ENCODE measurements at places on chromosomes 6 and 20.

- DNase-seq, result no peak
These were observed 32.0 kb upstream of the SUMO4 start for GRCh38 chr6:149368065-149368464.

DNA sequence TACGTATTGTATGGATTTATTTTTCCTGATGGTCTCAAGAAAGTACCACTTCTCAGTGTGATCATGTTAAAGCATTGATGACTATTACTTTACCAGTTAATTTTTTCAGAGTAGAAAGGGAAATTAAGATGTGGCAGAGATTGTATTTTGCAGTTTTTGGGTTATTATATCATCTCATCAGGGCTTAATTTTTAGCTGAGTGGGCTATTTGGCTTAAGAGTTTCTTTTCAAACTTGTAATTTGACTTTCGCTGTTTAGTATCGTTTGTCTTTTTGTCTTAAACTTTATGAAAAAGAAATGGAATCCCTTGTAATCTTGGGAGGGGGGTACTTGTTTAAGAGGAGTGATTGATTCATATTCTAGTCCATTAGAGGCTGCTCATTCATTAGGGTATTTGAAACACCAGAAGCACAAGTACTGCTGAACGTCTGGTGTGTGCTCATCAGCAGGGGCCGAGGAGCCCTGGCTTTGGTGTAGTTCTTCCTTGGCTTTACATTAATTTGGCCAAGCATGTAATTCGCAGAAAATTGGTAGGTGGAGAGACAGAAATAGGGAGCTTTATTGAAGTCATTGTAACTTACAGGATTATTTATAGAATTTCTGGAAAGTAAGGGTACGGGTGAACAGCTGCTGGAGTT lies 112.4 kb downstream of the TIAM2 start:
- no peak for DNase-seq

GRCh38 chr20:46835418-46835817 lies 59.2 kb upstream of the EYA2 start:
- no peak for DNase-seq

DNA sequence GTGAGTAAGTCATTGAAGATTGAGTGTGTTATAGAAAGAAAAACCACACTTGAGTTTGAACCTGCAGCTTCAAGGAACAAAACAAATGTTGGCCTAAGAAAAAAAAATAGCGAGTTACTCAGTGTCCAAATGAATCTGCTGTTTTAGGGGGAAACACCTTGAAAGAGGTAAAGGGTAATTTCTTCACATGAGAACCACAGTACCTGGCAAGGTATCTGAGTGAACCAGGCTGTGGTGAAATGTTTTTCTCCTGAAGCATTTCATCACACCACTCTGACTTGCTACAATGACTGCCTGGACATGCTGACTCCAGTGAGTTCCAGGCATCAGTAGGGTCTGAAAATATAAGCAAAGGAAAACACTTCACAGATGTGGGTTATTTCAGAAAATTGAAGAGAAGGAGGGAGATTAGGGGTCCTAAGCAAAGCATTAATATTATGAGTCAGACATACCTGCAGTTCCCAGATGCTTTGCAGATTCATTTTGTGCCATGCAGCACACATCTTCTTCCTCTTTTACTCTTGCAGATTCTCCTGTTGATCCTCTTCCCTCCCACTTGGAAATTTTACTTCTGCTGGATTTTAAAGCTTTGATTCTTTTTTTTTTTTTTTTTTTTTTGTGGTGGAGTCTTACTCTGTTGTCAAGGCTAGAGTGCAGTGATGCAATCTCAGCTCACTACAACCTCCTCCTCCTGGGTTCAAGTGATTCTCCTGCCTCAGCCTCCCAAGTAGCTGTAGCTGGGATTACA lies 206.2 kb upstream of the SGK1 start:
- DNase-seq, result no peak

DNA sequence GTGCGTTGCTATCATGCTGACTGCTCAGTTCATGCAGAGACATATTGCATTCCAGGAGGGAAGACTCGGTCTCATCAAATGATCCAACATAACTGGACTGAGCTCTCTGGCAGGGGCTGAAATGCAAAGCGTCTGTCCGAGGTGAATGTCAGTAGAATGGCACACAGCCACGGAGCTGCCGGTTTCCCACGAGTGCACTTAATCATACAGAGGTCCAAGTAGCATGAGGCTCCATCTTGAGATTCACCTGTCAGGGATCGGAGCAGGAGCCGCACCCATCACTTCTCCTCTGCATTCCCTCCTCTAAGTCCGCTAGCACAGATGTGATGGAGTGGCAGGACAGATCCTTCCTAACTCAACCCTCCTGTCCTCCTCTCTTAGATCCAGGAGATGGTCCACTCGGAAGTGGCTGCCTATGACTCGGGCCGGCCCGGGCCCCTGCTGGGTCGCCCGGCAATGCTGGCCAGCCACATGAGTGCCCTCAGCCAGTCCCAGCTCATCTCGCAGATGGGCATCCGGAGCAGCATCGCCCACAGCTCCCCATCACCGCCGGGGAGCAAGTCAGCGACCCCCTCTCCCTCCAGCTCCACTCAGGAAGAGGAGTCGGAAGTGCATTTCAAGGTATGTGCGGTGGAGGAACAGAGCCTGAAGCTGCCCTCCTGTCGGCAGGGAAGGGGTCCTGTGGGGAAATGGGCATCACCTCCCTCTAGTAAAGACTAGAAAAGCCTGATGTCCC lies 135.9 kb downstream of the JPH2 start:
- DNase-seq, result no peak

Measured in SHP77 (cell line).